ENCODE measurements at places on chromosomes 12 and 14.

GRCh38 chr12:99619389-99620158, 28.0 kb upstream of the GARIN6 start:
- DNase-seq: no peak

DNA sequence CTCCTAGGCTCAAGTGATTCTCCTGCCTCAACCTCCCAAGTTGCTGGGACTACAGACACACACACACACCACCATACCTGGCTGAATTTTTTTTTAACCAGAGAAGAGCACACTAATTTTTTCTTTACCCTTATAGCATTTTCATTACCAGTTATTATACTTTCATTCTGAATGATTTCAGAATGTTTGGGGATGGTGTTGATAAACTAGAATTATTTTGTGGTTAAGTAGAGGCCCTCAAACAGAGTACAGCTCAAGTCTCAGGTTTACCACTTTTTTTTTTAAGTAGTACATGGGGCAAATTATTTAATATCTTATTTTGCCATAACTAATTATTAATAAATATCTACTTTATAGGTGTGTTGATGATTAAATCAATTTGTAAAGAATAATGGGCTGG, 86.6 kb downstream of the FUT8 start:
- DNase-seq: no peak

DNA sequence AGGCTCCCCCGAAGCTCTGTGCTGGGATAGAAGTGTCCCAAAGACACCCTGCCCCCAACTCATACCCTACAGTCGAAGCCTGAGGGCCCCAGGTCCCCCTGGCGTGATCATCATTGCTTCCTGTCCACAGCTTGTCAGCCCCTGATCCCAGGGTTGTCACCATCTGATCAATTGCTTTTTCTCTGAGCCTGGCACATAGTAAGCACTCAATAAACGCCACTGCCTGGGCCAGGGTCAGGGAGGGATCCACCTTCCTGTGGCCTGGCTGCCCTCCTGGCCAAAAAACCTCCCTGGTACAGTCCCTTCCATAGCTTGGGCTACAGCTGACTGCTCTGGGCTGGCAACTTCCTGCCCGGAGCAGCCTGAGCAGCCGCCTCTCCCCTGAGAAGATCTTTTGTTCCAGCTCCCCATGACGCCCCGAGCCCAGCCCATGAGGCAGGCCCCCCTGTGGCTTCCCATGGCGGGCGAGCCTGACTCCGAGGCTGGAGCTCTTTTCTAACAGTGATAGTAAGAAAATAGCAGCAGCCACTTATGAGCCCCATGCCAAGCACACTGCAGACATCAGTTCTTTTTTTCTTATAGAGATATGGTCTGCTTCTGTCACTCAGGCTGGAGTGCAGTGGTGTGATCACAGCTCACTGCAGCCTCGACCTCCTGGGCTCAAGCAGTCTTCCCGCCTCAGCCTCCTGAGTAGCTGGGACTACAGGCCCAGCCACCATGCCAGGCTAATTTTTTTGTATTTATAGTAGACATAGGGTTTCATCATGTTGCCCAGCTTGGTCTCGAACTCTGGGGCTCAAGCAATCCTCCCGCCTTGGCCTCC, 6.5 kb downstream of the SH2B3 start:
- DNase-seq: no peak

GRCh38 chr12:81815611-81816010, 56.5 kb upstream of the PPFIA2 start:
- DNase-seq: no peak

GRCh38 chr12:46671102-46671501, 154.7 kb downstream of the SLC38A4 start:
- DNase-seq: no peak

DNA sequence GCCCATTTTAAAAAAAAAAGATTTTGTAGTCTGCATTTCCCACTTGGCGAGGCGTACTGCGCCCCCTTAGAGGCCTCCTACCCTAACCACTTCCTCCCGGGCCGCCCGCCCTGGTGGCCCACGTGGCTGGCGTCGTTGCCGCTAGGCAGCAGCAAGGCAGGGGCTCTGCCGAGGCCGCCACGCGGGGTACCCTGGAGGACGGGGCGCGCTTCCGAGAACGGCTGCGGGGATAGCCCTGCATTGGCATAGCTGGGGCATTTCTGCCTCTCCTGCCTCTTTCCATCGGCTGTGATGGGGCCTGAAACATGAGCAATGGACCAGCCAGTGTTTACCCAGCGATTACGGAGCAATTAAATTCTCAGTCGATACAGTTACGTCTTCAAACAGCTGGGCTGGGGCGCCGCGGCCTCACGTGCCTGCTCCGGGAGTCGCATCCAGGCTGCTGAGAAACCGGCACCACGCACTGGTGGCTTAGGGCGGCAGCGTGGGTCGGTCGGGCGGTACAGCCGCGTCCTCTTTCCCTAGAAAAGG, 38.0 kb downstream of the IQSEC3 start:
- DNase-seq: peak; percentile 81

- no peak for DNase-seq
Observed at GRCh38 chr12:81350309-81350708, 272.4 kb downstream of the ACSS3 start.

DNA sequence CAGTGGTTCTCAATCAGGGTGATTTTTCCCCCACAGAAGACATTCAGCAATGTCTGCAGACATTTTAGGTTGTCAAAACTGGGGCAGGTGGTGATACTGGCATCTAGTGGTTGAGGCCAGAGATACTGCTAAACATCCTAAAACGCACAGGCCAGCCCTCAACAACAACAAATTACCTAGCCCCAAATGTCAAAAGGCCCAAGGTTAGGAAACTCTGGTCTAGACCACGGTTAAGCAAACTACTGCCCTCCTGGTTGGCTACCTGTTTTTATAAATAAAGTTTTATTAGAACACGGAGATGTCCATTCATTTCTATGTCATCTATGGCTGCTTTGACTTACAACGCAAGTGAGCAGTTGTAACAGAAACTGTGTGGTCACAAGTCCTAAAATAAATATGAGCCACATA, 186.7 kb downstream of the EFCAB11 start:
- peak; percentile 65 for DNase-seq

- DNase-seq: peak; percentile 3
Observed at GRCh38 chr12:21813125-21813524, 38.6 kb upstream of the KCNJ8 start.

DNA sequence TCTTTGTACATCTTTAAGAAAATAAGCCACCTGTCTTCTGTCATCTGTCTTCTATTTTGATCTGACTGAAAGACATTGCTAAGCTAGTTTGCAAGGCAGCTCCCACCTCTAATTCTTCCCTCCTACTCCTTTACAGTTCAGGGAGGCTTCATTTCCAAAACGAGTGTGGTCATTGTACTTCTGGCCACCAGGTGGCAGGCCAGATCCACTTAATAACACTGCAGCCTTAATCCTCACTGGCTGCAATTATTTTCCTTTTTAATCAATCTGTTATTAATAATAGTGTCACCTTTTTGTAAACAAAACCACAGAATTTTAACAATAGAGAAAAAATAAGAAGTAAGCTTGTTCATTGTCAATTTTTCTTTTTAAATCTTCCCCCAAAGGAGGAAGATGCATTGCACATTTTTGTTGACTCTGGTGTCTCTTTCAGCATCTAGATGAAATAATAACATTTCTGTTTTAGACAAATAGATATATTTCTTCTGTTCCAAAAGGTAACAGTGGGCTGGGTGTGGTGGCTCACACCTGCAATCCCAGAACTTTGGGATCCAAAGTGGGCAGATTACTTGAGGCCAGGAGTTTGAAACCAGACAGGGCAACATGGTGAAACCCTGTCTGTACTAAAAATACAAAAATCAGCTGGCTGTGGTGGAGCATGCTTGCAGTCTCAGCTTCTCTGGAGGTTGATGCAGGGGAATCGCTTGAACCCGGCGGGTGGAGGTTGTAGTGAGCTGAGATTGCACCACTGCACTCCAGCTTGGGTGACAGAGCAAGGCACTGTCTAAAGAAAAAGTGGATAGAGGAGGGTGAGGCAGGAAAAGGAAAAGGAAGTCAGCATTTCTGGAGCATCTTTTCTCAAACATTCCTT, 23.3 kb downstream of the GABARAPL1 start:
- DNase-seq: peak; percentile 48

DNA sequence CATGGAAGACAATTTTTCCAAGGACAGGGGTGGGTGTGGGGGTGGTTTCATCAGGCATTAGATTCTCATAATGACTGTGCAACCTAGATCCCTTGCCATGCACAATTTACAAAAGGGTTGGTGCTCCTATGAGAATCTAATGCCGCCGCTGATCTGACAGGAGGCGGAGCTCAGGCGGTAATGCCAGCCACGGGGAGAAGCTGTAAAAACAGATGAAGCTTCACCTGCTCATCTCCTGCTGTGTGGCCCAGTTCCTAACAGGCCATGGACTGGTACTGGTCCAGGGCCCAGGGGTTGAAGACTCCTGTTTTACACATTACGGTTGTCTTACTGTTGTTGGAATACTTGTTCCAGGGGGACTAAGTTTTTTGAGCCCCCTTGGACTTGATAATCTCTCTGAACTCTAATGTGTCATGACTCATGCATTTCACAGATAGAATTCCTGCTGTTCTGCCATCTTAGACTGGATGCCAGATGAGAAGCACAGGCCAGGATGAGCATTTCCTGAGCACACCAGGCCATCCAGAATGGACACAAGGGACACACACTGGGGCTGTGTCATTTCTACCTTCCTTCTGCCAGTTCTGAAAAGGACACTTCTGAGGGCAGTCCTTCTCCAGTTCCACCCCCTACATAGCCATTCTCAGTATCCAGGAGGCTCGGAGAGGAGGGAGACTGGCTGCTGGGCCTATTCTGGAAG, 5.8 kb downstream of the PLEKHD1 start:
- DNase-seq: no peak

DNA sequence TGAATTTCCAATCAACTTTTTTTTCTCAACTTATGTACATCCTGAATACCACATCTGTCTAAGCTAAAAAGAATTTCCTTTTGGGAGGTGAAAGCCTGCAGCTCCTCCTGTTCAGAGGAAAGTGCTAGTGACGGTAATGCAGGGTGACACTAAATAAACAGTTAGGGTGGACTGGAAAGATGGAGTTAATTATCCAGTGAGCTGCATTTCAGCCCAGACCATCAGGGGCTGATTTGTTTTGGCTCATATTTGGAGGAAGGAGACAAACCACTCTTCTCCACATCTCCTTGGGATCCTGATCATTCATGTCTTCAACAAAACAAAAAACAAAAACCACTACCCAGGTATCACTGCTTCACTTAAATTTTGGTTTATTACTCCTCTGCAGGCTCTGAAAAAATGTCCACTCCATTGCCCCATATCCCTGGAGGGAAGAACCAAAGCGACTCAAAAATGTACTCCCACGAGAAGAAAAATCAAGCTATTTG, 5.1 kb upstream of the SIX1 start:
- DNase-seq: no peak

DNA sequence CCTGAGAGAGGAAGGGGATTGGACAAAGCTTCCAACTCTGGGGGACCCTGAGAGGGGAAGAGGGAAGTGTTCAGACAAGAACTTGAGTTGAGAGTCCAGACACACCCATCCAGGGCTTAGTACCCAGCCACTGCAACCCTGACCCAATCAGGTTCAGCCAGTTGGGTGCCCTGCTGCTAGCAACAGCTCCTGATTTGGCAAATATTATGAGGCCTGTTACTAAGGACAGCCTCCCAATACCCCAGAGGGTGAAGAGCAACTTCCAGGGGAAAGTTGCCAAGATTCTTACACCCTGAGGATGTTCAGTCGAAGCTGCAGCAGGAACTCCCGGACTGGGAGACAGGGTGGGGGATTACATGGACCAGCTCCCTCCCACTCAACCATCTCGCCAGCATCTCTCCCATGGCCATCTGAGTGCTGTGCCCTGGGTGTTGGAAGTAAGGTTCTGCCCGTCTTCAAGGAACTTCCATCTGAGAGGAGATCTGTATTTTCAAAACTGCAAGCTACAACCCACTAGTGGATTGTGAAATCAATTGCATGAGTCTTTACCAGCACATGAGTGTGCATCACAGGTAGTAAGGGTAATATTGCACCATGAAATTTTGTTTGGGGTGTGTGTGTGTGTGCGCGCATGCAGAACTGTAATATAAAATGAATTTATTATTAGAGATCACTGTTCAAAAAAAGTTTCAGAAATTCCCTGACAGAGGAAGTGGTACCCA, 11.5 kb upstream of the KRT78 start:
- no peak for DNase-seq

DNA sequence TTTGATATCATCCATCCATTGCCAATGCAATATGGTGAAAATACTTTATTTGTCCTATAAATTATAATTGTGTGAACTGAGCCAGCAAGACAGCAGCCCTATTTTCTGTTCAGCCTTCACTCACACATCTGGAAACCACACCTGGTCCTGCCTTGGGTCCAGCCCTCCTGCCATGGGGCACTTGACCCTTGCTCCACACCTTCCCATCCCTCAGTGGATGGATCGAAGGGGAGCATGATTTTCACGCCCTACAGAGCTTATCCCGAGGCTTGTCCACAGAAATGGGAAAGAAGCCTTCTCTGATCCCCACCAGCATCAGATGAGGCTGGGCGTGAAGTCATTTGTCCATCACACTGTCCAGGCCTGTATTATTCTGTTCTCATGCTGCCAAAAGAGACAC, 10.1 kb downstream of the TMEM132D start:
- no peak for DNase-seq

DNA sequence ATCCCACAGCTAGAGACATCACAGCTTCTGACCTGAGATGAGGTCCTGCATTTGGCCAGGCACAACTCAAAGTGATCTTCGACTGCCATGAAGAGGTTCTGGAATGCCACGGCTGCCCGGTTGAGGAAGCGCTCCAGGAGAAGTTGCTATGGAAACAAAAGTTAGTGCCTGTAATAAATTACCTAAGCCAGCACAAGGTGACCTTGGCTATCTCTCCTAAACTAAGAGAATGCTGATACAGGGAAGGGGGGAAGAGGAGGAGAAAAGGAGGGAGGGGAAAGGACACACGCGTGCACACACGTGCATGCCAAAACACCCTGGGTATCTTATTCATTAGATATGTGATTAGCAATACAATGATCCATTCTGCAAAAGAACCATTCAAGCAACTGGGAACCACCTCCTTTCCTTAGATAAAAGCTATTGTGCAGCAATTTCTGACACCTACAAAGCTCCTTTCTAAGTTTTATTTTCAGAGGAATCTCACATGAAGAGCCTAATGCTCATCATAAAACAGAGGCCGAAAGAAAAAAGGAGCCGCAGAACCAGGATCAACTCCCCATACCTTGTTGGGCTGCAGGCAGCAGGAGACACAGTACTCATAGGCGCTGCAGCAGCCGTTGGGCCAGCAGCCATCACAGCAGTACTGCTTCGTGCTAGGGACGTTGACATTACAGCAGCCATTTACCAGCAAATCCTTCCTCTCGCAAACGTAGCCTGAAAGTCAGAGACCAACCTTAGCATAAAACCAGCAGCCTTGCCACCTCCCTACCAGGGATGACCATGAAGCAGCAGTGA, 17.9 kb downstream of the SPRING1 start:
- no peak for DNase-seq

DNA sequence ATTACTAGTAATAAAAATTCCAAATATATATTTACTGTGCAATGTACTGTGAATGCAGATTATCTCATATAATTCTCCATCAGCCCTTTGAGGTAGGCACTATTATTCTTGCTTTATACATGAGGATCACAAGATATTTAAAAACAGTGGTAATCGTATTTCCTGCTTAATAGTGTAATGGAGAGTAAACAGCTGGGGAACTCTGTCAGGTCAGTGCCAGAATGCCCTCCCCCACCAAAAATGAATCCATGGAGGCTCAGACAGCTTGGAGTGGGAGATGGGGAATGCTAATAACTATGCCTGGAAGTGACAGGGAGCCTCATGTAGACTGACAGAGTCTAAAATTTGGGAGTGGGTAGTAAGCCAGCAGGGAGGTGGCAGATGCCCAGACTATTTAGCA, 153.6 kb downstream of the PAH start:
- DNase-seq: no peak
